ENCODE measurements at places on chromosomes 7 and 10. TPM values are rescaled to one million over a fixed set of nuclear protein-coding genes. Genes with fewer than 3 reads are reported as not detected.
A peak's percentile ranks its signal among the peaks of the same experiment; 100 is the strongest.

GRCh38 chr7:4139656-4140625 lies 542.2 kb upstream of the FOXK1 start:
- no peak overlapping the region for H3K27ac ChIP-seq
- H3K36me3 ChIP-seq: no peaks in the 10 kb centered on the region
- H3K4me1 ChIP-seq: no peaks in the 10 kb centered on the region
- no peak overlapping the region for H3K4me3 ChIP-seq
- DNase-seq: no peak

DNA sequence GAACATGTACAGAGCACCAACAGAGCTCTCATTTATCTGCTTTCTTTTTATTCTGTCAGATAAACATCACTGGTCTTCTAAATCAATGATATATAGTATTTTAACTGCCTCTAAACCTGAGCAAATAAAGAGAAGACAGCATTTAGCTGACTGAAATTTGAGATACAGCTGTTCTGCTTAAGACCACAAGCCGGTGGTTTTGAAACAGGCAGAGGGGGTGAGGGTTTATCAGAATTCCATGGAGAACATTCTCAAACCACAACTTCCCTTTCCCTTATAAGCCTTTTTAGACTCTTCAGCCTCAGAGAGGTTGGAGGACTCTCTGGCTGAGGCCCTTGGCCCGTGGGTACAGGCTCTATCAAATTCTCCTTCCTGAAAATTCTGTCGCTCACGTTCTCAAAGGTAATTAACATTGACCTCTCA lies 87.4 kb upstream of the RSU1 start:
- H3K4me1 ChIP-seq: no peaks in the 10 kb centered on the region
- H3K27me3 ChIP-seq: peaks cover 4% of the 10 kb centered on the region
- H3K36me3 ChIP-seq: no peaks in the 10 kb centered on the region
- DNase-seq: no peak
- no peak overlapping the region for H3K27ac ChIP-seq

- DNase-seq: peak; percentile 58
- no peaks in the 10 kb centered on the region for H3K27me3 ChIP-seq
- H3K36me3 ChIP-seq: no peaks in the 10 kb centered on the region
- no peak overlapping the region for H3K4me3 ChIP-seq
Measured at GRCh38 chr10:70549962-70550458, 52.5 kb downstream of the PRF1 start.

The POLR1F gene
- 21.3 TPM for total RNA-seq
